ENCODE measurements at places on chromosomes 6 and 20. TPM values are rescaled to one million over a fixed set of nuclear protein-coding genes. Genes with fewer than 3 reads are reported as not detected.
A peak's percentile ranks its signal among the peaks of the same experiment; 100 is the strongest.

- no peak for DNase-seq
Observed at GRCh38 chr6:52588087-52588709, 11.3 kb upstream of the TRAM2 start.

GRCh38 chr6:43202451-43202850, 20.5 kb downstream of the CUL9 start:
- no peak for DNase-seq

- no peak for DNase-seq
Observed at GRCh38 chr6:53830366-53830765, 35.6 kb downstream of the LRRC1 start.

- no peak for DNase-seq
Observed at GRCh38 chr20:57831326-57831992, 121.6 kb upstream of the PMEPA1 start.

ECT2L gene
- not detected for total RNA-seq

TMEM244 gene
- not detected for total RNA-seq

C20orf144 gene
- not detected for total RNA-seq

ZNF165 gene
- total RNA-seq: 0.19 TPM

GRCh38 chr20:25489221-25489871, 81.9 kb downstream of the GINS1 start:
- no peak for DNase-seq

DNA sequence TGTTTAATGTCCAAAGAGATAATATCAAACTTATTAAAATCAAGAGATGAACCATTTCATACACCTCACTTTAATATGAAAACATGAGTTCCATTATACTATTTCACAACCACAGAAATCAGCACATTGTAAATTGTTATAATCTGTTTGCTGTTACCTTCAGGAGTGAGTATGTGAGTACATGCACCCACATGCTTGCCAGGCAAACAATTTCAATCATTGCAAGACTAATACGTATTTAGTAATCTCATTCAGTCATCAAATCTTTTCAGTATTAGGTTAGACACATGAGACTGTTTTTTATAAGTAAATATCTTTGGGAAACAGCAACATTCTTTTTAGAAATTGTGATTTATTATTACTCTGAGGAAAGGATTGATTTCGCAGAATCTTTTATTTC, 9.3 kb upstream of the EPM2A start:
- DNase-seq: no peak

TBC1D7 gene
- 11.0 TPM for total RNA-seq

TDRD6 gene
- total RNA-seq: 0.58 TPM

DNA sequence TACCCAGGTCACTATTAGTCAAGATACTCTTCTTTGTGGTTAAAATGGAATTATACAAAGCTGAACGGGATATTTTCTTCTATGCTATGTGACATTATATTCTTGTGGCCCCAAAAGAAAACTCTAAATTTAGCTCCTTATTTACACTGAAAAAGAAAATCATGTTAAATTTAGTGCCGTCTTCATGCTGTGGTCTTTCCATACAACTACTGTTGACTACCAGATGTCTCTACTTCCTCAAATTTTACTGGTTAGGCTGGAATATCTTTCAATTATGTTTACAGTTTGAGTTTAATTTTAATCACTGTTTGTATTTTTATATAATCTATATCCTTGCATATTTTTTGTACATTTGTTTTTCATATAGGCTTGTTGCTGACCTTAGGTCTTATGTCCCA, 95.6 kb upstream of the FOXO3 start:
- no peak for DNase-seq

GRCh38 chr6:49939993-49940498, 23.9 kb downstream of the DEFB114 start:
- DNase-seq: no peak

- no peak for DNase-seq
Observed at GRCh38 chr6:85632164-85632942, 10.3 kb downstream of the SYNCRIP start.

GRCh38 chr6:90872981-90873380, 286.1 kb upstream of the MAP3K7 start:
- DNase-seq: no peak

CRISP3 gene
- not detected for total RNA-seq

- peak; percentile 84 for DNase-seq
Observed at GRCh38 chr6:34177181-34177591, 31.3 kb upstream of the GRM4 start.

DNAH8 gene
- total RNA-seq: not detected

GRCh38 chr20:50577175-50578018, 67.2 kb downstream of the PTPN1 start:
- peak; percentile 71 for DNase-seq

DNA sequence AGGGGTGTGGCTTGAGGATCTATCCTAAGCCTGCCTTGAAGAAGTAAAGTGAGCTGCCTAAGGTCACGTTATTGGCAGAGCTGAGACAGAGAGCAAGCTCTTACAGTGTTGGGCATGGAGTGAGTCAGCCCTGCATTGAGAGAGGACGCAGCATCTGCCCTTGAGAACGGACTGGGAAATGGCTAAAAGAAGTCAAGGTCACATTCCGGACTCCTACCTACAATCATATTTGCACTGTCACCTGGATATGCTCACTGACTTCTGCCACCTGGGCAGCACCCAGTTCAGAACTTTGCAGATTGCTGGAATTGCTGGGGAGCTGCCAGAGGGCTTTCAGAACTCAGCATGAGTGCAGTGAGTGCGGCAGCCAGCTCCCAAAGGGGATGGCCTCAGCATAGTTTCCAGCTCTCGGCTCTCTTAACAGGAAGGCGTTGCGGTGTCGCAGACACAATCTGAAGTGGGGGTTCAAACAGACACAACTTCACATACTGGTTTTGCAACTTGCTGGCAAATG, 199.3 kb upstream of the SGK1 start:
- DNase-seq: no peak

OXT gene
- total RNA-seq: 1.5 TPM

CEP85L gene
- 11.6 TPM for total RNA-seq
